ENCODE measurements at places on chromosomes 5 and 9. TPM values are rescaled to one million over a fixed set of nuclear protein-coding genes. Genes with fewer than 3 reads are reported as not detected.

Gene PIP5K1B
- total RNA-seq, result 1.3 TPM

Gene PCDHB16
- total RNA-seq, result 3.2 TPM

DNA sequence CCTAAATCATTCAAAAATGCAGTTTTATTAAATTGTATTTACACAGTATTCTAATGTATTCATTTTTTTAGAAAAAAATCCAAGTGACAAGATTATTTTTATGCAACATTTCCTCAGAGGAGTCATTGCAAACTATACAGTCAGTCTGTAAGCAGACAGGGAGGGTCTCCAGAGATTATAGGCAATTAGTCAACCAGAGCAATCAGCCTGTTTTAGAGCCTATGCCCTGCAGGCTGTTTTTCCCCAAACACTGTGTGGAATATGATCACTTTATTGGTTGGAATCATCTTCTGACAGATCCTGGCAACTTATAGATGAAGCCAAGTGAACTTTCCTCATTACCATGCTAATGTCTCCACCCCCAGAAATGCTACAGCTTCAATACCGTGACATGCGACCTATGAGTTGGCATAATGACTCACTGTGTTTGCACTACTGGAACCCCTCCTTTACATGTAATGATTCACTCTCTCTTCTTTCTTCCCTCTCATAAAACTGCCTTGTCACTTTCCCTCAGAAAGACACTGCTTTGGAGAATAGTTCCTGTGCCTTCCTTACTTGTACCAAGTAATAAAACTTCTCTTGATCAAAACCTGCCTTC is 577.7 kb upstream of the FTMT start:
- peak; percentile 59 for DNase-seq

DNA sequence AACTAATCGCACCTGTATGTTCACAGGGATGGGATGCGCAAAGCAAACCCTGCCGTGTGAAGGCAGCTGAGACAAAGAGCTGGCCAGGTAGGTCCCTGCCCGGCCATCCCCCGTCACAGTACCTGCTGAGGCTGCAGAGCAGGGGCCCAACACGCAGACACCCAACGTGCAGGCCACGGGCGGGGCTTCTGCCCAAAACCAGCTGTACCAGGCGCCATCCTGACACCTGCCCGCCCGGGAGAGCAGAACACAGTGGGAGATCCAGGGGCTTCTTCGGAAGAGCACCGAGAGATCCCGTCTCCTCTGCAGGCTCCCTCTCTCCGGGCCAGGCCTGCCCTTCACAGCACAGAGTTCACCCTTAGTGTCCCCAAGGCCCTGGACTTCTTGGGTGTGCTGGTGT is 28.4 kb downstream of the ABO start:
- no peak for DNase-seq

DNA sequence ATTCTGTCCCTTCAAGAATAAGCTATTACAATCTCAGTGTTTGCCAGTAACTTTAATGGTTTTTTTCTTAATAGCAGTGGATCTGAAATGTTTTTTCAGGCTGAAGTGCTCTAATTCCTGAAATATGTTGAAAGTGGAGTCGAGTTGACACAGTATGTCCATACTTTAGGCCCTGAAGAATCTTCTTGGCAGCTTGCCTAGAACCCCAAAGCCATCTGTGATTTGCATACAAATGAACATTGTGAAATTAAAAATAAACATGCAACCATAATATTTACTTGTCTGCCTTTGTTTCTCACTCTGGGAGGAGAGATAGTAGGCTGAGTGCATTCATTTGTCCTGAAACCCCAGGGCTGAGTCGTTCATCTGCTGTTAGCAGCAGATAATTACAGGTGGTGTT is 152.7 kb downstream of the ADCY2 start:
- peak; percentile 2 for DNase-seq

DNA sequence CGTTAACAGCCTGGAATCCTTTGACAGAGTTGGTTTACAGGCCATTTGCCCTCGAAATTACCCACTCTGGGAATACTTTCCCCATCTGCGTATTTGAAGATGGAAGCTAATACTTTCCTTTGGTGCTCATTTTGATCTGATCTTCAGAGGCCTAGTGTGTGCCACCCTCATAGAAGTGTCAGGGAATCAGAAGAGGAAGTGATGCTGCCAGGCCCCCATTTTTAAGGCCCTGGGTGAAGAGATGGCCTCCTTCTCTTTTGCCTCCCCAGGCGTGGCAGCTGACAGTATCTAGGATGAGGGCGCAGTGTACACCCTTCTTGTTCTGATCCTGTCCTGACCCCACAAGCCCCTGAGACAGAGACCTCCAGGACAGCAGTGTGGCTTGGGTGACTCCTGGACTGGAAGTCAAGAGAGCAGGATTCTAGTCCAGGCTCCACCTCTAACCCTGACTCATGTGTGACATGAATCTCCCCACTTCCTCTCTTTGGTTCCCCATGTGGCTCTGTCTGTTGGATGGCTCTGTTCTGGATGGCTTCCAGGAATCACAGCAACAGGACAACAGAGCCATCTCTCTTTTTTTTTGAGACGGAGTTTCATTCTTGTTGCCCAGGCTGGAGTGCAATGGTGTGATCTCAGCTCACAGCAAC is 27.8 kb downstream of the CSF1R start:
- peak; percentile 48 for DNase-seq

DNA sequence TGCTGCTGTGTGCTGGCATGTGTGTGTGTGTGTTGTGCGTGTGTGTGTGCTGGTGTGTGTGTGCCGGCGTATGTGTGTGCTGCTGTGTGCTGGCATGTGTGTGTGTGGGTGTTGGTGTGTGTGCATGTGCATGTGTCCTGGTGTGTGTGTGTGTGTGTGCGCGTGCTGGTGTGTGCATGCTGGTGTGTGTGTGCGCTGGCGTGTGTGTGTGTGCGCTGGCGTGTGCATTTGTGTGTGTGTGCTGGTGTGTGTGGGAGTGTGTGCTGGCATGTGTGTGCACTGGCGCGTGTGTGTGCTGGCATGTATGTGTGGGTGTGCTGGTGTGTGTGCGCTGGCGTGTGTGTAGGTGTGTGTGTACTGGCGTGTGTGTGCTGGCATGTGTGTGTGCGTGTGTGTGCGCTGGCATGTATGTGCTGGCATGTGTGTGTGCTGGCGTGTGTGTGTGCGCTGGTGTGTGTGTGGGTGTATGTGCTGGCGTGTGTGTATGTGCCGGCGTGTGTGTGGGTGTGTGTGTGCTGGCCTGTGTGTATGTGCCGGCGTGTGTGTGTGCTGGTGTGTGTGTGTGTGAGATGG is 20.1 kb downstream of the UNC5A start:
- no peak for DNase-seq
